CMK (cell line): ENCODE measurements at places on chromosomes 4 and X.

- no peak for DNase-seq
Measured at GRCh38 chr4:10640561-10641201, 43.9 kb downstream of the CLNK start.

DNA sequence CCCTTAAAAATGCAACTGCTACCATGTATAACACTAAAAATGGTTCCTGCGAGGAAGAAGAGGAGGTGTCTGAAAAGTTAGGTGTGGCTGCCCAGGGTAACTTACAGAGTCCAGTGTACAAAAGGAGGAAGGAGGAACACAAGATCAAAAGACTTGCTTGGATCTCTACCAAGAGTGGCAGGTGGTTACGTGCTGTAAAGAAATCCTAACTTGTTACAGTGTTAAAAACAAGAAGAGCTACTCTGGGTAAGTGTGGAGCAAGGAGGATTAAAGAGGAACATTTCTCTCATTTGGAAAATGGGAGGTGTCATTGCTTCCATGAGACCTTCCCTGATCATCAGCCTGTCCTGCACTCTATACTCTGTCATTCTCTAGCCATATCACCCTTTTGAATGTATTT lies 242.0 kb downstream of the PTTG2 start:
- DNase-seq = no peak

GRCh38 chr4:1715002-1715758 lies 3.1 kb upstream of the SLBP start:
- DNase-seq = peak; percentile 92

- no peak for DNase-seq
Measured at GRCh38 chr4:80180743-80181142, 16.6 kb upstream of the PRDM8 start.

DNA sequence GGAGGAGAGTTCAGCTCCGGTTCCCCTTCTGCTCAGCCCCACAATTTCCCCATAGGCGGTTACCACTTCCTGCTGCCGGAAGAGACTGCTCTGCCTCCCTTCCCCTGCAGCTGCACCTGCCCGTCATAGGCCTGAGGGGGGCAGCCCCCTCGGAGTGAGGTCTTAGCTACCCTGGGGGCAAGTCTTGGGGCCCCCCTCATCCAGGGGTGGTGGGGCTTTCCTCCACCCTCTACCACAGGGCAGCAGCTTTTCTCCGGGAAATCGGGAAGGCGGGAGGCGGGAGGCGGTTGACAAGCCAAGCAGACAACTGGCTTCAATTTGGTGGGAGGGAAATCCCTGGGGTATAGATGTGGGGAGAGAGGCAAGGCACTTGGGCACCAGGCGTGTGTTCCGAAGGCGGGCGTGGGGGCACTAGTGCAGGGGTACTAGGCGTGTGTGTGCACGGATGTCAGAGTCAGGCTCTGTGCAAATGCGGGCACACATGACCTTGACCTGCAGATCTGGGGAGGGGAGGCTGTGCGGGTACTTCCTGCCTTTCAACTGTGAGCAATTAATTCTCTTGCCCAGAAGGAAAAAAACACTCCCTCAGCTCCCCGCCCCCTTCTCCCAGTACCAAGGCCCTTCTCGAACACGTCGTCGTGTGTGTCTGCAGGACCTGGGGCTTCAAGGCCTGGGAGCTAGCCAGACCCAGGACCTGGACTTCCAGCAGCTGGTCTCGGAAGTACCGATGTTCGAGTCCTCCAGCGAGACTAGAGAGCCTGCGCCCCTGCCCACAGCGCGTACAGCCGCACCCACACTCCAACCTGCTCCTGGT lies 1.0 kb upstream of the ARHGAP4 start:
- peak; percentile 81 for DNase-seq

DNA sequence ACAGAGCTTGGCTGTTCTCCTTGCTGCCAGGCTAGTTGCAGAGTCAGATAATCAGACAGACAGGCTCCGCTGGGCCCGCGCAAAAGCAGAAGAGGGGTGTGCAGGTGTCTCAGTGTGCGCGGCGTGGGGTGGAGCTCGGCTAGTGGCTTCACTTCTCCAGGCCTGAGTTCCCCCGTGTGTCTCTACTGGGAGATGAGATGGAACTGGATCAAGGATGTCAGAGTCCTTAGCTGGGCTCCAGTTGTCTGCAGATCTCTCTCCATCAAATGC lies 21.1 kb downstream of the HTRA3 start:
- no peak for DNase-seq

- no peak for DNase-seq
Measured at GRCh38 chr4:22408474-22408873, 107.4 kb downstream of the ADGRA3 start.

GRCh38 chrX:105752338-105752956 lies 69.9 kb upstream of the NRK start:
- no peak for DNase-seq

GRCh38 chr4:128583753-128584712 lies 225.5 kb upstream of the JADE1 start:
- no peak for DNase-seq

GRCh38 chr4:14143892-14144291 lies 516.4 kb upstream of the BOD1L1 start:
- no peak for DNase-seq

DNA sequence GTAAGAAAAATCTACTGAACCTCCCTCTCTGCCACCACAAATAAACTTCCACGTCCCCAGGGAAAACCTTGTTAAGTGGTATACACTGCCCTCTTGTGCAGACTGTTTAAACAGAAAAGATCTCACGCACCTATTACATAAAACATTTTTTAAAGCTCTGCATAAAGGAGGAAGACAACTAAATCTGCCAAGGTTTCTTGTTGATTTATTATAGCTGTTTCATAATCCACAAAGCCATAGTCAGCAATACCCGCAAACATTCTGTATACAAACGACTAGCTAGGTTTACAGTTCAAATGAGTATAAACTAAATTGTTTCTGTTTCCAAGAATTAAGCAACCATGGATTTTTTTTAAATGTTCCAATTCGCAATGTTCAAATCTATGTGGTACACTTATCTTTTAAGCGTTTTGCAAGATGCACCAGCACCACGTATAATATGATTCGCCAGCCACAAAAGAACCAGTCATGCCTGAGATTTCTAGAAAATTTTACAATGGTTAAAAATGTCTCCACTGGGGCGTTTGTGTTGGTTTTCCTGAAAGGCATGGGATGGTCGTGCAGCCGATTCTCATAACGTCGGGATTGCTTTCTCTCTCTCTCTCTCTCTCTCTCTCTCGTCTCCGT lies 164.6 kb downstream of the PRKX start:
- DNase-seq = no peak

GRCh38 chr4:38747629-38748028 lies 35.2 kb downstream of the TLR10 start:
- DNase-seq = no peak

DNA sequence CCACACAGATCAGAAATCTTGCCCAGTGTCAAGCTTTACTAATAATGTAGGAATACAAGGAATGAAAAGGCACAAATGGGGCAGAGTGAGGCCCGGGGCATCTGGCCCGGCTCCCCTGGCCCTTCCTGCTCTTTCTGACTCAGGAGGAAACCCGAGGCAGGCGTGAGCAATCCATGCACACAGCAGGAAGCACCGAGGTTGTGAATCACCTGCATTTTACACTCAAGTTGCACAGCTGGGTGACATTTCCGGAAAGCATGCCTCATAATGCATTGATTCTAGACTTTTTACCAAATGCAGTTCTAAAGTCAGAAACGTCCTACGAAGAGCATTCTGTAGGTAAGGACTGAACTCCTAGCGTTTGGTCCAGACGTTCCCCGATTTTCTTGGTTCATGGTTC lies 38.9 kb downstream of the PRIMPOL start:
- no peak for DNase-seq

GRCh38 chr4:180698550-180699195 lies 1544.5 kb upstream of the TENM3 start:
- DNase-seq = no peak

GRCh38 chrX:129472116-129472515 lies 51.2 kb downstream of the SMARCA1 start:
- DNase-seq = no peak

GRCh38 chr4:158444621-158445020 lies 77.1 kb upstream of the RXFP1 start:
- DNase-seq = no peak

- DNase-seq = no peak
Measured at GRCh38 chr4:172411149-172411548, 597.9 kb downstream of the GALNTL6 start.

- DNase-seq = no peak
Measured at GRCh38 chr4:23015821-23016220, 323.1 kb downstream of the GBA3 start.

DNA sequence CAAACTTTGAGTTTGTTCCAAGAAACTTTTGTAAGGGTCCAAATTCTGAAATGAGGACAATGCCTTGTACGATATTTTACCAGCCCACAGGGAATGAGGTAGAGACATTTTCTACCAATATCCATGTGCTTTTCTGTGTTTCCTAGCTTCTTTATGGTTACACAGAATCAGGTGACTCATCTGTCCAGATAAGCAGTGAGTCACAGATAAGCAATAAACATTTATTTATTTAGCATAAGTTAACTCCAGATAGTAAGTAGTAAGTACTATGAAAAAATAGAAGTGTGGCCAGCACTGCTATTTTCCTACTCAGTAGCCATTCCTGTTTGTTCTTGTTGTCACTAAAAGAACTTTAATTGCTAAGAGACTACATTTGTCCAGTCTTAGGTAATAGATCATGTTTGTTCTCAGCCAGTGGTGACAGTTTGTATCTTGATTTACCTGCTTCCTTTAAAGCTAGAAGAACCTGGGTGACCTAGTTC lies 7.4 kb downstream of the AFF1 start:
- DNase-seq = no peak

DNA sequence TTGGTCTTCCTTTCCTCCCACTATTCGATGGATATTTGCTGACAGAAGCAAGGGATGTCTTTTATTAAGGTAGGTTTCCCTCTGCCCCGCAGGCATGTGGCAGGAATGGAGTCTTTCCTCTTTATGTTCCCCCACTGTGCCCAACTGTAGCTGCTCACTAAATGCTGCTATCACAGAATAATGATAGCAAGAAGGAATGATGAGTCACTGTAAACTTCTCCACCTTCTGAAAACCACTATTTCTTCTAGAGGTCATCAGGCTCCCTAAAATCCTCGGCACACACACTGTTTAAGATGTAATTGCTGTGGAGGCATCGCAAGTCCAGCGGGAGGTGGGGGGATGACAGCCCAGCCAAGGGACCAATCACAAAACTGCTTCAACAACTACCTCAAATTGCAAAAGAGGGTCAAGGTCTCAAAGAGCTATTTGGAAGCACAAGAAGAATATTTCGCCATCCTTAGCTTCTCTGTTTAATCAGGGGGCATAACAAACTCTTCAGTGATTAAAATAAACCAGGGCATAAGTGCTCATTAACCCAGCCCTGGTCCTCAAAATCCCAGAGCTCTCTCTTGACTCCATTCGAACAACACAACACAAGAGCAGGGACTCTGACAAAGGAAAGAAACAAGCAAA lies 13.9 kb downstream of the QDPR start:
- DNase-seq = no peak

- DNase-seq = no peak
Measured at GRCh38 chrX:132463411-132463810, 25.4 kb downstream of the MBNL3 start.

GRCh38 chr4:129926936-129927335 lies 831.0 kb downstream of the C4orf33 start:
- DNase-seq = no peak

GRCh38 chrX:17923546-17923945 lies 62.4 kb upstream of the RAI2 start:
- DNase-seq = no peak

- DNase-seq = no peak
Measured at GRCh38 chrX:50967736-50968135, 57.2 kb downstream of the BMP15 start.

- DNase-seq = no peak
Measured at GRCh38 chr4:188031751-188032150, 36.2 kb downstream of the ZFP42 start.
